Metanephros (tissue), 2 donors: ENCODE measurements at places on chromosomes 6 and 20. TPM values are rescaled to one million over a fixed set of nuclear protein-coding genes. Genes with fewer than 3 reads are reported as not detected.

Gene MYBL2
- 5.8 TPM for total RNA-seq

Gene LKAAEAR1
- 1.1 TPM for total RNA-seq

Gene SYNDIG1
- 10.7 TPM for total RNA-seq

Gene C6orf163
- 6.2 TPM for total RNA-seq

Gene WFDC5
- total RNA-seq = not detected

Gene TCEA2
- 35.6 TPM for total RNA-seq

Gene GABBR1
- total RNA-seq = 45.4 TPM

Gene TRPC4AP
- 58.4 TPM for total RNA-seq

Gene TNFAIP3
- total RNA-seq = 25.2 TPM

Gene MEP1A
- total RNA-seq = not detected

Gene OR2H1
- not detected for total RNA-seq

Gene AVP
- total RNA-seq = not detected

Gene HEY2
- 3.9 TPM for total RNA-seq

Gene ATF6B
- total RNA-seq = 49.8 TPM

Gene EPB41L1
- 91.2 TPM for total RNA-seq

Gene TAGAP
- total RNA-seq = 3.3 TPM

Gene RSPO4
- total RNA-seq = 0.23 TPM

Gene OVOL2
- total RNA-seq = 1.7 TPM

Gene HDGFL1
- total RNA-seq = not detected

Gene SLC22A7
- total RNA-seq = 0.18 TPM

Gene EDN3
- total RNA-seq = 6.8 TPM

Gene GJA10
- total RNA-seq = not detected

Gene ULBP1
- 0.29 TPM for total RNA-seq

Gene CRISP3
- 0.88 TPM for total RNA-seq

Gene FAXC
- 2.4 TPM for total RNA-seq

Gene HLA-DRA
- 136 TPM for total RNA-seq

Gene TP53TG5
- 0.12 TPM for total RNA-seq

Gene NKAIN4
- total RNA-seq = 27.2 TPM

Gene HTR1B
- 0.35 TPM for total RNA-seq

Gene GMPR
- 19.2 TPM for total RNA-seq

Gene CTCFL
- 0.88 TPM for total RNA-seq

Gene RAB22A
- 20.4 TPM for total RNA-seq

Gene MEI4
- 1.2 TPM for total RNA-seq

Gene SUMO4
- 6.7 TPM for total RNA-seq

Gene SKIC2
- 53.5 TPM for total RNA-seq

Gene STMND1
- total RNA-seq = not detected

Gene RHAG
- 6.7 TPM for total RNA-seq

Gene CALHM6
- 4.2 TPM for total RNA-seq

Gene KCNK5
- total RNA-seq = 6.9 TPM

Gene KCNQ2
- 5.2 TPM for total RNA-seq

Gene APOBEC2
- total RNA-seq = 197 TPM

Gene BACH2
- total RNA-seq = 15.6 TPM

Gene KIAA1755
- 4.2 TPM for total RNA-seq

Gene SLC26A8
- total RNA-seq = 0.29 TPM
